ENCODE measurements at places on chromosomes 7 and 10. TPM values are rescaled to one million over a fixed set of nuclear protein-coding genes. Genes with fewer than 3 reads are reported as not detected.

Gene RELN
- total RNA-seq = not detected

Gene PARD3
- 0.93 TPM for total RNA-seq

Gene GRM8
- not detected for total RNA-seq

Gene CALML5
- total RNA-seq = not detected

Gene MLXIPL
- not detected for total RNA-seq

Gene DHTKD1
- total RNA-seq = 27.4 TPM

Gene NODAL
- not detected for total RNA-seq

Data from T-helper 1 cell treated with Interleukin-12 subunit alpha and Interleukin-12 subunit beta and Interleukin-4 antibody, amounts not matched to agents 30 ng/mL and 1 ng/mL, for 36 hours (primary cell).